ENCODE measurements at places on chromosomes 5 and 9. TPM values are rescaled to one million over a fixed set of nuclear protein-coding genes. Genes with fewer than 3 reads are reported as not detected.

FGF18 gene
- total RNA-seq, result 0.31 TPM

FOXD4 gene
- 0.20 TPM for total RNA-seq

SHOC1 gene
- total RNA-seq, result not detected

MEIKIN gene
- total RNA-seq, result not detected

MYMK gene
- not detected for total RNA-seq

PLAC8L1 gene
- 0.56 TPM for total RNA-seq

FOXD4L5 gene
- not detected for total RNA-seq

ASB6 gene
- total RNA-seq, result 29.3 TPM

BARHL1 gene
- total RNA-seq, result not detected

PCDHB7 gene
- not detected for total RNA-seq

LSM11 gene
- 0.49 TPM for total RNA-seq

HRCT1 gene
- total RNA-seq, result not detected

CDC25C gene
- total RNA-seq, result not detected

DOCK2 gene
- total RNA-seq, result 229 TPM

DNA sequence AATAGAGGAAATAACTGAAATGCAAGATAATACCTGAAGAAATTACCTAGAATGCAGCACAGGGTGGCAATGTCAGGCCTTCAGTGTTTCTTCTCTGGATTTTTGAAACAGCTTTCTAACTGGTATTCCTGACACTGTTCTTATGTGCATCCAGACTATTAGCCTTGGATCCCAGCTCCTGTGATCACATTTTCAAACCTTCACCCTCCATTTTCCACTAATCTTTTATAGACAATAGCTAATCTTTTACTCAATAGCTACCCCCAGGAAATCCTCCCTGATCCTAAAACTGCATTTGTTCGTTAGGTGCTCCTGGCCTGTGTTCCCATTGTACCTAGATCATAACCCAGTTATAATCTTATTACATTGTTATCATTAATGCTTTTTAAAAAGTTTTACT is 101.5 kb upstream of the DHFR start:
- H3K4me1 ChIP-seq, result peaks cover 20% of the 10 kb centered on the region
- no peak for DNase-seq

GRCh38 chr5:148685520-148686134 is 31.3 kb upstream of the HTR4 start:
- DNase-seq, result no peak
- H3K27me3 ChIP-seq, result no peaks in the 10 kb centered on the region
- H3K36me3 ChIP-seq, result no peaks in the 10 kb centered on the region
- no peak overlapping the region for H3K4me3 ChIP-seq

GRCh38 chr9:131104016-131104740 is 7.8 kb downstream of the AIF1L start:
- no peak overlapping the region for H3K4me3 ChIP-seq
- H3K4me1 ChIP-seq, result no peaks in the 10 kb centered on the region
- H3K36me3 ChIP-seq, result no peaks in the 10 kb centered on the region
- no peak overlapping the region for H3K27ac ChIP-seq
- H3K27me3 ChIP-seq, result no peaks in the 10 kb centered on the region

- no peak for DNase-seq
- peaks cover 44% of the 10 kb centered on the region for H3K27me3 ChIP-seq
- peak overlapping the region; percentile 21 for H3K4me3 ChIP-seq
- no peak overlapping the region for H3K27ac ChIP-seq
- H3K36me3 ChIP-seq, result no peaks in the 10 kb centered on the region
- H3K4me1 ChIP-seq, result peaks cover 39% of the 10 kb centered on the region
Measured at GRCh38 chr5:159096924-159097783, 2.6 kb downstream of the EBF1 start.

GRCh38 chr5:5371005-5371404 is 51.5 kb upstream of the ICE1 start:
- H3K4me1 ChIP-seq, result no peaks in the 10 kb centered on the region
- peaks cover 2% of the 10 kb centered on the region for H3K27me3 ChIP-seq
- no peak for DNase-seq
- no peak overlapping the region for H3K27ac ChIP-seq
- H3K4me3 ChIP-seq, result no peak overlapping the region

DNA sequence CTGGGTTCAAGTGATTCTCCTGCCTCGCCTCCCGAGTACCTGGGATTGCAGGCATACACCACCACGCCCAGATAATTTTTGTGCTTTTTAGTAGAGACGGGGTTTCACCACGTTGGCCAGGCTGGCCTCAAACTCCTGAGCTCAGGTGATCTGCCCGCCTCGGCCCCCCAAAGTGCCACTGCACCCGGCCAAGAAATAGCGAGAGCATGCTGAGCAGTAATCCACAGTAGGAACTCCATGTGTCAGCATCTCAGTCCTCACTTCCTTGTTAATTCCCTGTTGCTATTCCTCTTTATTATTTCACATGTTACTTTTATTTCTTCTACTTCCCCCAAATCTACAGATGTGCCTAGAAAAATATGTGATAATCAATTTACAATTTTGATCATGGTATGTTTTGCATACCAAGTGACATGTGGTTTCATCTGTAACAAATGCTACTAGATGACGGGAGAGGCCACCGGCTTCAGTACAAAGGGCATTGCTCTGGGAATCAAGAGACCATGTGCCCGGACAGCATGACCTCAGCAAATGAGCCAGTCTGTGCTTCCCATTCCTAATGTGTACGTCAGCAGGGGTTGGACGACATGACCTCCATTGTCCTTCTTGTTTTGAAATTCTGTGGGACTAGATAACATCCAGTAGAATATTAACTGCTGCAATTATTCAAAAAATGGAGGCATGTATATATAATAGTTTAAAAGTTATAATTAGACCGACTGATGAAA is 61.6 kb downstream of the FNBP1 start:
- no peak for DNase-seq
- H3K4me1 ChIP-seq, result peaks cover 31% of the 10 kb centered on the region
- H3K27me3 ChIP-seq, result no peaks in the 10 kb centered on the region
- peaks cover 54% of the 10 kb centered on the region for H3K36me3 ChIP-seq
- H3K4me3 ChIP-seq, result no peak overlapping the region

- DNase-seq, result no peak
- H3K36me3 ChIP-seq, result no peaks in the 10 kb centered on the region
- no peaks in the 10 kb centered on the region for H3K27me3 ChIP-seq
- no peaks in the 10 kb centered on the region for H3K4me1 ChIP-seq
Measured at GRCh38 chr9:103281126-103281525, 286.0 kb downstream of the CYLC2 start.

DNA sequence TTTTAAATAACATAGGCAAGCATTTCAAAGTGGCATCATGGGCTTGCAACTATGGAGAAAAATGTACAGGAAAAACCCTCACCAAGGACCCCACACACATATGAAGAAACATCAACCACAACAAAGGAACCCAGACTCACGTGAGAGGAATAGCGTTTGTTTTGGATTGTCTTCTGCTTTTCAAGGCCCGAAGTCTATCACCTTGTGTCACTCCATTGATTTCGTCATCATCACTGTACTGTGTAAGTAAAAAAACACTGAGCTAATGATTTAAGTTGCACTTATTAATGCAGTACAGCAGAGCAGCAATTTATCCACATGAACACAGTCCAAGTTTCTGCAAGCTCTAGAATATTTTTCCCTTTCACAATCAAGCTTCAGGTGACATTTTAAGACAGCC is 72.4 kb downstream of the HABP4 start:
- peak; percentile 10 for DNase-seq
- H3K27me3 ChIP-seq, result no peaks in the 10 kb centered on the region
- peaks cover 2% of the 10 kb centered on the region for H3K36me3 ChIP-seq
- no peak overlapping the region for H3K4me3 ChIP-seq
- H3K4me1 ChIP-seq, result peaks cover 4% of the 10 kb centered on the region

- H3K4me1 ChIP-seq, result no peaks in the 10 kb centered on the region
- DNase-seq, result no peak
- no peak overlapping the region for H3K27ac ChIP-seq
Measured at GRCh38 chr9:130885484-130886375, 10.9 kb downstream of the QRFP start.

DNA sequence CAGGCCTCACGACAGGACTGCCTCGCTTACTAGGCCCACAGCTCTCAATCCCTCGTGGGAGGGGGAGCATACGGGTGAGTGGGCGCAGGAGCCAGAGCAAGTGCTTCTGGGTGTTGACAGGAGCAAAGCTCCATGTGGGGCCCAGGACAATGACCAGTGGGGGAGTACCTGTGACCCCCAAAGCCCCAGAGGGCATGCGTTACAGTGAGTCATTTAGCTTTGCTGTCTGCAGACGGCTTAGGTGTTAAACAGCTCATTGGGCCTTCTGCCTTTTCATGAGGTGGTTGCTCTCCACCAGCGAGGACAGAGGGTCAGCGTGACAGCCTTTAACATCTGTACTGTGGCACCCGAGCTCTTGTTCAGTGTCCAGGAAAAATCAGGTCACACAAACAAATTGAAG is 78.2 kb downstream of the GRAMD2B start:
- H3K4me1 ChIP-seq, result peaks cover 10% of the 10 kb centered on the region
- DNase-seq, result no peak
- H3K27me3 ChIP-seq, result no peaks in the 10 kb centered on the region
- H3K4me3 ChIP-seq, result no peak overlapping the region
- no peaks in the 10 kb centered on the region for H3K36me3 ChIP-seq

- no peak overlapping the region for H3K4me3 ChIP-seq
- H3K4me1 ChIP-seq, result no peaks in the 10 kb centered on the region
- H3K27ac ChIP-seq, result no peak overlapping the region
- no peaks in the 10 kb centered on the region for H3K27me3 ChIP-seq
- no peak for DNase-seq
- no peaks in the 10 kb centered on the region for H3K36me3 ChIP-seq
Measured at GRCh38 chr5:63262185-63262981, 683.8 kb downstream of the LRRC70 start.

GRCh38 chr5:71873191-71873591 is 154.1 kb downstream of the CARTPT start:
- H3K4me3 ChIP-seq, result no peak overlapping the region
- H3K36me3 ChIP-seq, result no peaks in the 10 kb centered on the region
- H3K27me3 ChIP-seq, result no peaks in the 10 kb centered on the region
- no peaks in the 10 kb centered on the region for H3K4me1 ChIP-seq
- no peak for DNase-seq

DNA sequence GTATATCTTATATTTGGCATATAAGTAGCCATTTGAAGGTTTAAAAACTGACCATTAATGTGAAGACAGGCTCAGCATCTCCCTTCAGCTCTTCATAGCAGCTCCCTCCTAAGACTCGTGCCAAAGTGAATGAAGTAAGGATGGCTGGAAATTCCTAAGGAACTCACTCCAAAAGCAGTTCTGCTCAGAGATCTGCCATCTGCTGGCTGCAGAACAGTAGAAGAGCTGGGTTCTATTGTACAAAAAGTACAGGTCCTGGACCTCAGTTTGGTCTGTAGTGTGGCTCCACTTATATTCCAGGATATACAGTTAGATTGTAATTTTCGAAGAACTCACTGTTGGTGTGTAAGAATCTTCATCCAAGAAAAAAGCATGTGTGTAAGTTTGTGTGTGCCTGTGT is 104.9 kb upstream of the RUSC2 start:
- no peaks in the 10 kb centered on the region for H3K36me3 ChIP-seq
- no peaks in the 10 kb centered on the region for H3K4me1 ChIP-seq
- no peaks in the 10 kb centered on the region for H3K27me3 ChIP-seq
- DNase-seq, result no peak
- H3K27ac ChIP-seq, result no peak overlapping the region
- no peak overlapping the region for H3K4me3 ChIP-seq

- no peak overlapping the region for H3K4me3 ChIP-seq
- no peaks in the 10 kb centered on the region for H3K4me1 ChIP-seq
- H3K27me3 ChIP-seq, result no peaks in the 10 kb centered on the region
Measured at GRCh38 chr5:165161204-165161603, 1655.8 kb downstream of the MAT2B start.

- no peaks in the 10 kb centered on the region for H3K4me1 ChIP-seq
- H3K27ac ChIP-seq, result no peak overlapping the region
- H3K4me3 ChIP-seq, result no peak overlapping the region
- no peak for DNase-seq
- H3K36me3 ChIP-seq, result no peaks in the 10 kb centered on the region
- H3K27me3 ChIP-seq, result no peaks in the 10 kb centered on the region
Measured at GRCh38 chr5:67267512-67268216, 71.1 kb upstream of the CD180 start.

- no peak for DNase-seq
- no peak overlapping the region for H3K27ac ChIP-seq
- no peaks in the 10 kb centered on the region for H3K4me1 ChIP-seq
- no peaks in the 10 kb centered on the region for H3K27me3 ChIP-seq
Measured at GRCh38 chr5:168186289-168187074, 105.0 kb upstream of the WWC1 start.

DNA sequence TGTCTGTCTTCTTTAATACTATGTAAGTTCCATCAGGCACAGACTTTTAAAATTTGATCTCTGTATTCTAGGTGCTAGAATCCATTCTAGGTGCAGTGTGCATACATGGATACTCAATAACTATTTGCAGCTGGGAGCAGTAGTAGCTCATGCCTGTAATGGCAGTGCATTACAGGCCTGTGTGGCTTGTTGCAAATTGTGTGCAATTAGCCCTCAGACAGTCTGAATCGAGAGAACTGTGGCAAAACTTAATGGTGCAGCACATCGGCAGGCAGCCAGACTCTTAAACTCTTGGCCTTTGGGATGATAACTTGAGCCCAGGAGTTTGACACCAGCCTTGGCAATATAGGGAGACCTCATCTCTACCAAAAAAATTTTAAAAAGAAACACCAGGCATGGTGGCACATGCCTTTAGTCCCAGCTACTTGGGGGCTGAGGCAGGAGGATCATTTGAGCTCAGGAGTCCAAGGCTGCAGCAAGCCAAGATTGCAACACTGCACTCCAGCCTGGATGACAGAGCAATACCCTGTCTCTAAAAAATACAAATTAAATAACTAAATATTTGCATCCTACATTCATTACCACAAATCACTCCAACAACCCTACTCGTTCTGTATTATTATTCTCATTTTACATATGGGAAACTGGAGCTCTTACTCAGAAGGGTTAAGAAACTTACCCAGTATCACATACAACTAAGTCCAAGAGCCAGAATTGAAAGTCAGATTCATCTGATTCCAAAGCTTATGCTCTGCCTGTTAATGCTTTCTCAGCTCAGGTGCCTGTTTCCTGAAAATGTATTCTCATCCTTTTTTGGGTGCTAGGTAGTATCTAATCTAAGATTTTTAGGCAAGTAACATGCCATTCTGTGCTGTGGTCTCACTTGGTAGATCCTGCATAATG is 30.1 kb downstream of the PRKACG start:
- no peaks in the 10 kb centered on the region for H3K27me3 ChIP-seq
- no peak overlapping the region for H3K4me3 ChIP-seq
- peaks cover 15% of the 10 kb centered on the region for H3K4me1 ChIP-seq
- no peaks in the 10 kb centered on the region for H3K36me3 ChIP-seq

GRCh38 chr5:127430627-127431026 is 86.8 kb upstream of the PRRC1 start:
- no peak for DNase-seq
- no peak overlapping the region for H3K27ac ChIP-seq
- no peaks in the 10 kb centered on the region for H3K36me3 ChIP-seq
- no peak overlapping the region for H3K4me3 ChIP-seq
- no peaks in the 10 kb centered on the region for H3K27me3 ChIP-seq

- H3K4me1 ChIP-seq, result peaks cover 33% of the 10 kb centered on the region
- H3K27me3 ChIP-seq, result no peaks in the 10 kb centered on the region
- no peak overlapping the region for H3K27ac ChIP-seq
- no peaks in the 10 kb centered on the region for H3K36me3 ChIP-seq
Measured at GRCh38 chr9:129209109-129209508, 31.0 kb upstream of the IER5L start.

GRCh38 chr5:107821288-107821687 is 150.6 kb upstream of the EFNA5 start:
- H3K27ac ChIP-seq, result no peak overlapping the region
- H3K4me3 ChIP-seq, result no peak overlapping the region
- H3K36me3 ChIP-seq, result no peaks in the 10 kb centered on the region
- no peak for DNase-seq
- no peaks in the 10 kb centered on the region for H3K4me1 ChIP-seq

Measured in CD4-positive, alpha-beta T cell (primary cell).